ENCODE measurements at places on chromosomes 1 and 21.

GRCh38 chr1:29805896-29806160 is 569.5 kb downstream of the PTPRU start:
- no peak for DNase-seq

GRCh38 chr1:243719476-243719875 is 130.6 kb downstream of the AKT3 start:
- no peak for DNase-seq

DNA sequence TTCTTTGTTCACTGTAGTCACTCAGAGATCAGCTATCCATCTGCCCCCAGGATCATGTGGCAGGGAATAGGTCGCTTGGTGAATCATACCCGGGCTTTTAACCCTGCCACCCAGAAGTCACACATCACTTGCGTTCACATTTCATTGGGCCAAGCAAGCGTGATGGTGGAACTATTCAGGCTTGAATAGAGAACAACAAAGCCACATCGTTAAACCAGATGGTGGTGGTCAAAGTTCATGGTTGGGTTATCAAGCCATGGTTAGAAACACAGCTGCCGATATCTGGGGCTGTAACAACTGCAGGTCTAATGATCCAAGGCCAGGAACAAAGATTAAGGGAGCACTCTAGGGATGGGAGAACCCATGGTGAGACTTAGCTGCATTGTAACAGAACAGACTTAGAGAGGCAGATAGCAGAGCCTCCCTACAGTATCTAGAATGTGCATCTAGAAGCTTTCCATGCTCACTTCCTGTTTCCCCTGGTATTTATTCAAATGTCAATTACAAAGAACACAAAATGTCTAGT is 40.0 kb upstream of the PTPRC start:
- no peak for DNase-seq

GRCh38 chr1:23246274-23246673 is 29.0 kb upstream of the HTR1D start:
- DNase-seq: no peak

DNA sequence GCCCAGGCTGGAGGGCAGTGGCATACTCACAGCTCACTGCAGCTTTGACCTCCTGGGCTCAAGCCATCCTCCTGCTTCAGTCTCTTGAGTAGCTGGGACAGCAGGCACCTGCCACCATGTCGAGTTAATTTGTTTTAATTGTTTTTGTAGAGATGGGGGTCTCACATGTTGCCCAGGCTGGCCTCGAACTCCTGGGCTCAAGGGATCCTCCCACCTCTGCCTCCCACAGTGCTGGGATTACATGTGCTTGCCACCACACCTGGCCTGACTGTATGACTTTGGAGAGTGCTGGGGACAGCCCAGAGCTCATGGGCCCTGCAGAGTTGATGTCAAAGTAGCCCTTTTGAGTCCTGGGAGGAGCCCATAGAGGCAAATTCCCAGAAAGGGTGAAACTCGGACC is 1.8 kb downstream of the OBSCN start:
- no peak for DNase-seq

DNA sequence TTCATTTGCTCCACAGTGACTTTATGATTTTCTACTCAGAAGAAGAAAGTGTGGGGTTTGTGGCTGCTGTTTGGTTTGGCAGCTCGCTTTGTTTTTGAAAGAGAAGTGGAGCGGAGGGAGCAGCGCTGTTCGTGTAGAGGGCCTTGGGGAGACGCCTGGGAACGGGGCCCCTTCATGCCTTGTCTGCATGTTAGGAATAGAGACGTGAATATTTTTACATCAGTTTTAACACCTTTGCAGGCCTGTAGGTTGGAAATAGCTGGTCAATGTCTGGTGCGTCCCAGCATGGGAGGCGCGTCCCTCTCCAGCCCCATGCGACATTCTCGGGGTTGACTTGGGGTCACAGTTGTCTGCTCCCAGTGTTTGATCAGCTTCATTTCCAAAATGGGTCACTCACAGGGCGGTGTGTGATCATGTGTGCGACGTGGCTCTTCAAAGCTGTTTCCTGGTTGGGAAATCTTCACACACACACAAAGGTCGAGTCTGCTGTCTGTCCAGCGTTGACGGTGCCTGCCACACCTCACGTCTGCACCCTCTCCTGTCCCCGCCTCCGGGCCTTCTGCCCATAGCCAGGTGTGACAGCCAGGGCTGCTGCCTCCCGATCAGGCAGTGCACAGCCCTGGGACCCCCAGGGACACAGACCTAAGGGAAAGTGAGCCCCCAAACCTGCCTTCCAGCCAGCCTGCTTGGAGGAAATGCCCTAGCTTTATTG is 149.2 kb downstream of the PSMG1 start:
- DNase-seq: no peak

GRCh38 chr1:169149555-169150286 is 43.2 kb downstream of the ATP1B1 start:
- no peak for DNase-seq

- DNase-seq: peak; percentile 82
These were observed 178.6 kb downstream of the GPR52 start for GRCh38 chr1:174626031-174627025.

DNA sequence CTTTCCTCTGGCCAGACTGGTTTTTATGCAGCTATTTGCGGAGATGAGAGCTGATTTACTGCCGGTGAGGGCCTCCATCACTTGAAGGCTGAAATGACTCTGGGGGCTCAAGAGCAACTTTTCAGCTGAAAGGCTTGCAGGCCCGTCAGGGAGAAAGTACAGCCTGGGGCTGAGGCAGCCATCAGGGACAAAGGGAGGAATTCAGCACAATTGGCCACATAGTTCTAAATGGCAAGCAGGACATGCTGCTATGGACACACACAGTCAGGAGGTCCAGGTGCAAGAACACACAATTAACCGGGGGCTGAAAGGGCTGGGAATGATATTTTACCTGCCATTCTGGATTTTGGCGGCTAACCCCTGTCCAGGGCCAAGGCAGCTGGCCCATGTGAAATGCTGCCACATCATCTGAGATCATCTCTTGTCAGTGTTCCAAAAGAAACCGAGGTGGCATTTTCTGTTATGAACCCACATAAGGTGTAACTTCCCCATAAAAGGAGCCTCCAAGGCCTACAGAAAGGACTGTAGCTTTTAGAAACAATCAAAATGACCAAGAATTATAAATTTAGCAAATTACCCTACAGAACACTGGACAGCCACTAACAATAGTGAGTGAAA is 58.2 kb downstream of the LMX1A start:
- no peak for DNase-seq

DNA sequence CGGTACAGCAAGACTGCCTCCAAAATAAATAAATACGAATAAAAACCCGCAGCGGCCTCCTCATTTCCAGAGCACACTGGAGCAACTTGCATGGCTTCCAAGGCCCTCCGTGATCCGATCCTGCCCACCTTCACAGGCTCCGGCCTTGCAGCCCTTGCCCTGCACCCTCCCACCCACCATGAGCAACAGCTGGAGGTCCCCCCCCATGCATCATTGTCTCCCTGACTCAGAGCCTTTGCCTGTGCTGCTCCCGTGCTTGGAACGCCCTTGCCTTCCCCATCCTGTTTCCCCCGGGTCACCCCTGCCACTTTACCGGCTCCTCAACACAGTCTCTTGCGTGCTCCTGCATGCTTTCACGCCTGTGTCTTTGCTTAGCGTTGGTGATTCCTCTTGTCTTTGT is 71.0 kb upstream of the ANGPTL1 start:
- DNase-seq: no peak

DNA sequence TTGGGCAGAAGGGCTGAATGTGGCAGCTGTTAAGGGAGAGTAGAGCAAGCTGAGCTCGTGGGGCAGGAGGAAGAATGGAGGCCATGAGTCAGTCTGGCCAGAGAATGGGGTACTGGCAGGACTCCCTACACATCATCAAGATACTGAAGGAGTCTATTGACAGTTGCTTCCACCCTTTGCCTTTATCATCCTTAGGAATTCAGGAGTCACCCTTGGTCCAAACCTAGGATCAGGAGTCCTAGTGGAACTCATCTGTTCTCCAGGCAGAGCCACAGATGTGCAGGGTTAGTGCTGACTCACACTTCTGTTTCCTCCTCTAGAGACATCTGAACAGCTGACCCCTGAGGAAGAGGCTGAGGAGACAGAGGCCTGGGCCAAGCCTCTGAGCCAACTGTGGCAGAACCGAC is 18.7 kb upstream of the ST3GAL3 start:
- DNase-seq: no peak

DNA sequence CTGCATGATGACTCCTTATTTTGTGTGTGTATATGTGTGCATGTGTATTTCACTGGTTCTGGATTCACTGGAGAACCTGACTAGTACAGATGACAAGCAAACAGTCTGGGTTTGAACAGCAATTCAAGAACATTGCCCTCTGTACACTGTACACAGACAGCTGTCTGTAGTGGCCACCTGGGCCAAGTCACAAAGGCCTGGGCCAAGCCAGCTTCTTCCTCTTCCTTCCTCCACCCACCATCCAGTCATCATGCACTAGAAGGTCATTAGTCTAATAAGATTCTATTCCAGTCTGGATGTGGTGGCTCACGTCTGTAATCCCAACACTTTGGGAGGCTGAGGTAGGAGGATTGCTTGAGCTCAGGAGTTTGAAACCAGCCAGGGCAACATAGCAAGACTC is 155.9 kb downstream of the ELAVL4 start:
- DNase-seq: no peak

- no peak for DNase-seq
These were observed 53.2 kb upstream of the SYNC start for GRCh38 chr1:32755810-32756159.

DNA sequence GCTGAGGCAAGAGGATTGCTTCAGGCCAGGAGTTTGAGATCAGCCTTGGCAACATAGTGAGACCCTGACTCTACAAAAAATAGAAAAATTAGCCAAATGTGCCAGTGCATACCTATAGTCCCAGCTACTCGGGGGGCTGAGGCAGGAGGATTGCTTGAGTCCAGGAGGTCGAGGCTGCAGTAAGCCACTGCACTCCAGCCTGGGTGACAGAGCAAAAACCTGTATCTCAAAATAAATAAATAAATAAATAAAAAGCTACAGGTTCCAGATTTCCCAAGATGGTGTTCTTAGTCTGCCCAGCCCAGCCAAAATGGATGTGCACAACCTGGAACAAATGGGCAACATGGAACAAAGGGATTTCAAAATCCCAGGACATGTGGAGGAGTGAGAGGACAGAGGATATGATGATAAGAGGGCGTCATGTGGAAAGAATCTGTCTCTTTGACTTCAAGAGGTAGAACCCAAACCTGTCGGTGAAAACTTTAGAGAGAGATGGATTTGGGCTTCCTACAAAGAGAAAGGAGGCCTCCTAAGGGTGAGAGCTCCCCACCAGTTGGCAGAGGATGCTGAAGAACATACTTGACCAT is 3.2 kb downstream of the EDARADD start:
- DNase-seq: no peak

DNA sequence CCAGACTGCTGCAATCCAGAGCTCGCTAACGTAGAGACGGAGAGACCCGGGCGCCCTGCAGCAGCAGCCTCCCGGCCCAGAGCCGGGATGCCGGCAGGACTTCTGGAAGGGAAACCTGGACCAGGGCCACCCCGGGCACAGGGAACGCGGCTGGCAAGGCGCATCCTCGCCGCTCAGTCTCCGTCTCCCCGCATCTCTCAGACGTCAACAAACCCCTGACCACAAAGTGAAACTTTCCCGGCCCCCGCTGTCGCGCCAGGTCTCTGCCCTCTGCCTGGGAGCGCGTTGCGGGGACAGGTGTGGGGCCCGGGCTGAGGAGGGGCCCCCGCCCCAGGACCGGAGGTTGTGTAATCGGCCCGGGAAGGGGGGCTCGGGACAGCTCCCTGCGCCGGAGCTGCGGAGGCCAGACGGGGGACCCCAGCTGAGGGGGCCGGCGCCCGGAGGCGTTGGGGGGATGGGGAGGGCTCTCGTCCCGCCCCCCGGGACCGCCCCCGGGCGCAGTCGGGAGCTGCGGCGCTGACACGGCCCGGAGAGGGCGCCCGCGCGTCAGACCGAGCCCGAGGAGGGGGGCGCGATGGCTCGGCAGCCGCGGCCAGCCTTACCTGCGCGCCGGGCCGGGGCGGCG is 116.6 kb upstream of the HIVEP3 start:
- DNase-seq: peak; percentile 99

- DNase-seq: no peak
These were observed 14.0 kb upstream of the ALX3 start for GRCh38 chr1:110084227-110085078.

- DNase-seq: no peak
These were observed 90.8 kb downstream of the TBX19 start for GRCh38 chr1:168371477-168371876.

GRCh38 chr1:24191860-24192259 is 4.8 kb upstream of the IFNLR1 start:
- DNase-seq: no peak

GRCh38 chr1:234875953-234876855 is 252.4 kb downstream of the TOMM20 start:
- DNase-seq: peak; percentile 42

- DNase-seq: no peak
These were observed 40.7 kb downstream of the COQ8A start for GRCh38 chr1:226980565-226981385.

DNA sequence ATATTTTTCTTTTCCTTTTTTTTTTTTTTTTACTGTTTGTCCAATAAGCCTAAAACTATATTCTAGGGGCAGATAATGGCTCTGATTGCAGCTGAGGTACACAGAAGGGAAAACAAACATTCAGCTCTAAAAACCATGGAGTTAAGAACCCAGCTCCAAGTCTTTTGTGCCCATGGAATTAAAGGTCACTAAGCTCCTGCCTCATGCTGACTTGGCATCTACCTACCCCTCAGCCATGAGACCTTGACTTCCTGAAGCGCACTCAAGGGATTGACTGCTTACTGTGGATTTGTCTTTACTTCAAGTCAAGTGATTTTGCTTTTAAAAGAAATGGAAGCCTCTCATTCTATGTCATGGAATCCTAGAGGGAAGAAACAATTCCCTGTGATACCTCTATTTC is 192.3 kb downstream of the AMY1C start:
- no peak for DNase-seq

DNA sequence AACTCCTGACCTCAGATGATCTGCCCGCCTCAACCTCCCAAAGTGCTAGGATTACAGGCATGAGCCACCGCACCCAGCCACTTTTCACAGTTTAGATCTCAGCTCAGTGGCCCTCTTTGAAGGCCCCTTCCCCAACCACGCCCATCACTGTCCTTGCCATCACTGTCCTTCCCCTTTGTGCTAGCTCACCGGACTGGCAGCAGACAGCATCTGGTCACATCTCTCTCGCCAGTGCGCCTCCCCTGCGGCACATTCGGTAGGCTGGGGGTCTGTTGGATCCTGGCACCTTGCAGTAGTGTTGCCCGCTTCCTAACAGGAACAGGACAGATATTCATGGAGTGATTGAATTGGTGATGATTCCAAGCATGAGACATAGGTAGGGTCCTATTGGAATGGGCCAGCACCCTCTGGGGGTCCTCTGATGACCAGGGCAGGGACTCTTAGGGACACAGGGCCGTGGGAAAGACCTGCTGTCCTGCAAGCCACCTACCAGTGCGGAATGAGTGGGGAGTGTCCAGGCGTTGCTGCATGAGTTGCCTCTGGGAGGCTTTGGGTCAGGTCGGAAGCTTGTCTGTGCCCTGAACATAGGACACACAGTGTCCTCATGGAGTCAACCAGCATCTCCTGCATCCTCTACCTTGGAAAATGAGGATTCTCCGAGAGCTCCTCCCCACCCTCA is 178.8 kb upstream of the VAMP3 start:
- DNase-seq: no peak

- no peak for DNase-seq
These were observed 26.2 kb upstream of the LYST start for GRCh38 chr1:235892734-235893413.

Measured in NCI-H748 treated with DMSO at 0.1 percent for 48 hours (cell line).